ENCODE measurements at places on chromosomes 5 and 9.

GRCh38 chr5:9362600-9362999, 183.3 kb downstream of the SEMA5A start:
- no peak for DNase-seq

DNA sequence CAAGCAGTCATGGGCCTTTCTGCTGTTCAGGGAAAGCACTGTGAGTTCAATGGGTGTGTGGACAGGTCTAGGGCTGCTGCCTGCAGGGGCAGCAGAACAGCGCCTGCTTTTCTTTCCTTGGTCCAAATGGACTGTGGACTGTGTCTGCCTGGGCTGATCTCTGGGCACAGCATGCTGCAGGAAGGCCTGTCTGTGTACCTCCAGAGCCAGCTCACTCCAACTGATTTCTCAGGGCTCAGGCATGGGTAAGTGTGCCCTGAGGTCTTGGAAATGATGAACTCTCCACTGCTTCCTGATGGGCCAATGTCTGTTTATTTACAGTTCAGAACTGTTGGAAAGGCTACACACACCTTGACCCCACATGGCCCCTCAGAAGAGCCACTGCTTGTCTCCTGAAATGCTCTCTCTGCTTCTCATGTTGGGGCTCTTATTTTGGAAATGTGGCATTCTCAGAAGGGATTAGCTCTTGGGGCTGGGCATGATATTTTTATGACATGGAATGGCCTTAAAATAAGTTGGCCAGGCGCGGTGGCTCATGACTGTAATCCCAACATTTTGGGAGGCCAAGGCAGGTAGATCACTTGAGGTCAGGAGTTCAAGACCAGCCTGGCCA, 27.0 kb downstream of the SLC22A4 start:
- no peak for DNase-seq

DNA sequence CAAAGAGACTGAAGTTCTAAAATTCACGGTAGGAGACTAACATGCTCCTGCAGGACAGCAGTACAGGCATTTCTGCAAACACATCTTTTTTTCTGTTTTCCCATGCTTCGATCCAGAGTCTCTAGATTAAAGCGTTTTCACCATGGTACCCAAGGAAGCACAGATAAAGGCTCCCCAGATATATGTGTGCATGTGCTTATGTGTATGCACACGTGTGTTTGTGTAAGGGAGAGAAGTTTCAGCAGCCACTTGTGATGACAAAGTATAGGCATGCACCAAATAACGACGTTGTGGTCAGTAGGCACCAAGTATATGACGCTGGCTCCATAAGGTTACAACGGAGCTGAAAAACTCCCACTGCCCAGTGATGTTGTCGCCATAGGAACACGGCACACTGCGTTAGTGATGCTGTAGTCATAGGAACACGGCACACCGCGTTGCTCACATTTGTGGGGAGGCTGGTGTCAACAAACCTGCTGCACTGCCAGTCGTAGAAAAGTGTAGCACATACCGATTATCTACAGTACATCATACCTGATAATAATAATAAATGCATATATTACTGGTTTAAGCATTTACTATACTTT, 21.7 kb downstream of the MED10 start:
- no peak for DNase-seq

DNA sequence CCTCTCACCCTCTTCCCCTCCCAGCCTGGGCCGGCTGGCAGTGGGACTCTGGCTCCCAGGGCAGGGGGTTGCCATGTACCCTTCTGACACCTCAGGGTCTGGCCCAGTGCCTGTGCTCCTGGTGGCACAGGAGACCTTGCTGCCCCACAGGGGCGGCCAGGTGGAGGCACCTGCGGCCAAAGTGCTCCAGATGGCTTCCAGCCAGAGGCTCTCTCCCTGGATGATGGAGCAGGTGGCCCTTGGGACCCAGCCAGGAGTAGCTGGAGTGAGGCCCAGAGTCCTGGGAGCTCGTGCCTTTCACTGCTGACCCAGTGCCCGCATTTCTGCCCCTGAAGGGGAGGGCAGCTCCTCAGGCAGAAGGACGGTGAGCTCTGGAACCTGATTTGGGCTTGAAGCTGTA, 87.3 kb downstream of the NTNG2 start:
- DNase-seq, result no peak

- no peak for DNase-seq
Observed at GRCh38 chr5:124705577-124705976, 40.9 kb downstream of the ZNF608 start.

GRCh38 chr5:5671823-5672222, 249.3 kb downstream of the ICE1 start:
- DNase-seq, result no peak

GRCh38 chr9:16419124-16419523, 451.3 kb downstream of the BNC2 start:
- DNase-seq, result no peak

GRCh38 chr5:79702606-79703380, 13.2 kb downstream of the CMYA5 start:
- peak; percentile 60 for DNase-seq

DNA sequence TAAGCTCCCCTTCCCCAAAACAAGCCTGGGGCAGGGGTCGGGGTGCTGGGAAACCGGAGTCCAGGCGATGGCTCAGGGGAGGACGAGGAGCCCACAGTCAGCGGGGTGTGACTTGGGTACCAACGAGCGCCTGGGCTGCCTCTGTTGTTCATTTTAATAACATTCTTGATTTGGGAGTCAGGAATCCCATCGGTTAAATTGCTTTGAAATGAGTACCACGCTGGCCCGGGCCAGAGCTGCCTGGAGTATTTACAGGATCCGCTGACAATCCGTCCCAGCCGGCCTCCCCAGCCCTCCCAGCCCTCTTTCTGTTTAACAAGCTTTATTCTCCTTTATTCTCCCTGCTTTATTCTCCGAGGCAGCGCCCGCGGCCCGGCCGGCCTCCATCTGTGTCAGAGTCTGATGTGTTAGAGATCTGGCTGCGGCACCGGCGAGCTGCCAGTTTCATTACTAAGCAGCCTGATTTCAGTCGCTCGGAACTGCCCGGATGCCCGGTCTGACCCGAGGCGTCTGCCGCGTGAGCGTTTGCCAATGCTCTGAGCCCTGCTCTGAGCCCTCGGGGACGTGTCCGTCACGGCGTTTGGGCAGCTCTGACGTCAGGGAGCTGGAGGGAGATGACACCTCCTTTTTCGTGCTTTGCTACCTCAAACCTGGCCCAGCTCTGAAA, 16.5 kb upstream of the QRFP start:
- DNase-seq, result peak; percentile 28

GRCh38 chr5:159593518-159594073, 263.3 kb upstream of the IL12B start:
- DNase-seq, result no peak

- no peak for DNase-seq
Observed at GRCh38 chr9:69797675-69798074, 22.9 kb upstream of the CFAP95 start.

GRCh38 chr5:18333841-18334240, 699.6 kb downstream of the TAF11L14 start:
- DNase-seq, result no peak

- DNase-seq, result no peak
Observed at GRCh38 chr9:90789862-90790261, 11.8 kb upstream of the SYK start.

GRCh38 chr9:114231273-114231672, 75.9 kb downstream of the COL27A1 start:
- no peak for DNase-seq
